CD4-positive, alpha-beta T cell treated with Interleukin-17A for 1 hour (primary cell): ENCODE measurements at places on chromosomes 7 and 10.

DNA sequence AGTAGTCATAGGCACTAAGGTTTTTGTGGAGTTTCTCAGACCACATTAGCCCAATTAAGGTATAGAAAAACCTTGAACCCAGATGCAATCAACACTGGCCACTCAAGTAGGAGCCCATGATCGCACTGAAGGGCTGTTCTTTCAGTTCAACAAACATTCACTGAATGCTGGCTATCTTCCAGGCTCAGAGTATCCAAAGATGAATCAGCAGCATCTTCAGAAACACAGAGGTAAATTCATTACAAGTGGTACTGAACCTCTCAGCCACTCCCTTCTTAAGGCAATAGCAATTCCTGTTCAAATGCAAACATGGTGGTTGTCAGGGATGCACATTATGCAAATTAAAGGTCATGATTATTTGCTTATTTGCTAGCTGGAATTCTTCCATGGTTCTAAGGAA lies 17.1 kb downstream of the KCNK18 start:
- no peak for DNase-seq

DNA sequence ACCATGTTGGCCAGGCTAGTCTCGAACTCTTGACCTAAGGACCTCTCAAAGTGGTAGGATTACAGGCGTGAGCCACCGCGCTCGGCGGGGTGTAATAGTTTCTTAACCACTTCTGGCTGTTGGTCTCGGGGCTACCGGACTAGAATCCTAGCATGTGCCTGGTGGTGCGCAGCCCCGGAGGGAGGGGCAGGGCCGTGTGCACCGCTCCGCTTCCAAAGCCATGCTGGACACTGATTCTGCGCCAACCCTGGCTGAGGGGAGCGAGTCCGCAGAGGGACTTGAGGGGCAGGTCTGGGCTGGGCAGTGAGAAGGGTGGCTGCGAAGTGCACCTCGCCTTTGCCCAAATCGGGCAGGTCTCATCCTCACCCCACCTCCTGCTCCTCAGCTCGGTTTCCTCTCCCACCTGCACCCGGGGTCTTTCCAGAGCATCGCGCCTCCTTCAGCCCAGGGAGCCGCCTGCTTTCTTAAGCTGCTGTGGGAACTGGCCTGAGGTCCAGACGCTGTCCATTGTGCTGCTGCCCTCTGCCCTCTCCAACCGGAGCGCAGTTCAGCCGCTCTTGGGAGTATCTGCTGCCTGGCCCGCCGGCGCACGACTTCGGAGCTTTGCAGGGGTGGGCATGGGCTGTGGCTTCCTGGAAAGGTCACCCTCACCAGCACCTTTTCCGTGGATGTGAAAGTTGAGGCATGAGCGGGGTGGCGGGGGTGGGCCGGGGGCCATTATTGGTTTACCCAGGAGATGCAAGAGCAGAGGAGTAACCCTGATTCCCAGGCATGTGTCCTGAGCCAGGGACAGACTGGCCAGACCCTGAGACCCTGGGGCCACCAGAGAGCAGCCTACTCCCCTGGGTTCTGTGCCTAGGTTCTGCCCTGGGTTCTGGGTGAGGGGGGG lies 422.6 kb upstream of the NUPR2 start:
- DNase-seq: no peak

DNA sequence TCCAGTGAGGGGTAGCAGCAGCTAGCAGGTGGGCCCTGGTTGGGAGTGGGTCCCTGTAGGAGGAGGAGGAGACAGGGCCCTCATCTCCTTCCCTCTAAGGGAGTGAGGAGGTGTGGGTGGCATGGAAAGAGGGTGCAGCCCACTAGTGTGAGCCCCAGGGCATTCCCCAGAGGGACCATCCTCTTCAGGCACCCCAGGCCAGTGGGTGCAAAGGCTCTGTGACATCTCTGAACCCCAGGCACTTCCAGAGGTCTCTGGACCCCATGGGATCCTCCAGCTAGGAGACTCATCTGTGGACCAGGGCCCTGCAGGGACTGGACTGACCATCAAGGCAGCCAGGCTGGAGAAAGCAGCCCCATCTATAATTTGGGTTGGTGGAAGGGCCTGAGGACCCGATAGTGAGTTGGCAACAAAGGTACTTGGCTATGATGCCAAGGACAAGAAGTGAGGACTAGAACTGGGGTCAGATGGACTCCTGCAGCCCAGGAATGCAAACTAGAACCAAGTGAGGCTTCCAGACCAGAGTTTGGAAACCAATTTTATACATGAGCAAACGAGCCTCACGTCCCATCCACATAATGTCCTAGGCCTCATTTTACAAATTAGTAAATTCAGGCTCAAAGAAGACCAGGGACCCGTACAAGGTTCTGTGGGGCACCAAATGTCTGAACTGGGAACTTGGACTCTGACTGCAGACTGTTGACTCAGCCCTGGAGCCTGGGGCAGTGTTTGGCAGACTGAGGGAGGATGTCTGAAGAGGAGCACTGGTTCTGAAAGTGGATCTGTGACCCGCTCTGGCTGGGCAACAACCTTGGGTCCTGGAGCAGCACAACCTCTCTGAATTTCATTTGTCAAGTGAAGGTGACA lies 1.4 kb upstream of the VSTM4 start:
- no peak for DNase-seq

DNA sequence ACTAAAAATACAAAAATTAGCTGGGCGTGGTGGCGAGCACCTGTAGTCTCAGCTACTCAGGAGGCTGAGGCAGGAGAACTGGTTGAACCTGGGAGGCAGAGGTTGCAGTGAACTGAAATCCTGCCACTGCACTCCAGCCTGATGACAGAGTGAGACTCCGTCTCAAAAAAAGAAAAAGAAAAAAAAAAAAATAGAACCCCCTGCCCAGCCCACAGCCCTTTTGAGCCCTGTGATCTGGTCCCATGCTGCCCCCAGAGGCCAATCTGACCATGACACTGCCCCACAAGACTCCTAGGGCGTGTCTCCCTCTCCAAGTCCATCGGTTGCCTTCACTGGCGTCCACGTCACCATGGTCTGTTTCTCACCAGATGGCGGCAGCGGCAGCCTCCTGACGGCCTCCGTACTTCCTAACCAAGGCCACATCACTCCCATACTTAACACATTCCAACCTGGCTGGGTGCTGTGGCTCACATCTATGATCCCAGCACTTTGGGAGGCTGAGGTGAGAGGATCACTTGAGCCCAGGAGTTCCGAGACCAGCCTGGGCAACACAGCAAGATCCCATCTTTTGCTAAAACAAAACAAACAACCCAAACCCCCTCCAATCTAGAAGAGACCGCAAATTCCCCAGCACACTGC lies 18.0 kb downstream of the STX1A start:
- peak; percentile 28 for DNase-seq

GRCh38 chr10:126243306-126243705 lies 145.0 kb downstream of the ADAM12 start:
- DNase-seq: no peak

DNA sequence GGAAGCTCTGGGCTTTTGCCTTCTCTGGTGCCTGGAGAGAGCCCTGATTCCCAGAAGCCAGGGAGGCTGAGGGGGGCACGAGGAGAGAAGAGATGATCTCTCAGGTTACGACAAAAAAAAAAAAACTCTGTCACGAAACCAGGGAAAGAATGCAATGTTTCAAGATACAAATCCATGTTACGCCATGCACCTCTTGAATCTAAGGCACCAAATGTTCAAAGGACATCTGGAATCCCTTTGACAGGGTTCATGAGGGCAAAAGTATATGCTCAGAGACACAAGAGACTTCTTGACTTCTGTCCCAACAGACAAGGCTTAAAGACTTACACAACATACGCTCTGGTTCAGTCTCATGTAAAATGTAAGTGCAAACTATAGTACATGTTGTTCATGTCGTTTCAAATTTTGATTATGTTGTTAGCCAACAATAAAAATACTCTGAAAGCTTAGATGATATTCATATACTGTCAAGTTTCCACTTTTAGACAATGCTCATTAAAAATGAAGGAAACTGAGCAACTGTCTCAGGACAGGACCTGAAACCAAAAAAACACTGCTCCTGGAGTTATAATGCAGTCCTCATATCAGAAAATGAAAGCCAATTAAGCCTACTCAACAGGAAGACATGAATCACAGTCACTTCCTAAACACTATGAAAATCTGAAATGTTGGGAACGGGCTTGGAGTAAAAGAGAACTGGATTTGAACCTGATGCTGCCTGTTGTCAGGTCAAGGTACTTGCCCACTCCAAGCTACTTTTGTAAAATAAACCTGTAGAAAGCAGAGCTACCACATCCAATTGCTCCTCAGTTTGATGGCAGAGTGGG lies 72.3 kb downstream of the CHCHD3 start:
- no peak for DNase-seq

DNA sequence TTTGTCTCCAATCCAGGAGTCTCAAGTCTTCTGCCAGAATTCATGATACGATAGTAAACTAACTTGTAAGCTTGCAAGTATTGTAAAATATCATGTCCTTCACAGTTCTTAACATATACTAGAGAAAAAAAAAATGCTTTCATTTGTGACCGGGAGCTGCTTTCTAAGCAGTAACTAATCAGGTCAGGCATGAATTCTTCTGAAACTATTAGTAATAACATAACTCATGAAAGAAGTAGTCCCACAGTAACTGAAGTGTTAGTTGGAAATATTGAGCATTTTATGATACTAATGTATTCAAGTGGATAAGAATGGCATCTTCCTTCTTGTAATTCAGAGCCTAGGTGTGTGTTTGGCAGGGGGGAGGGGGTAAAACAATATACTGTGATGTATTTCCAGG lies 665.6 kb downstream of the DNAJB9 start:
- DNase-seq: no peak

- no peak for DNase-seq
Observed at GRCh38 chr7:33778195-33778594, 127.1 kb upstream of the BMPER start.

DNA sequence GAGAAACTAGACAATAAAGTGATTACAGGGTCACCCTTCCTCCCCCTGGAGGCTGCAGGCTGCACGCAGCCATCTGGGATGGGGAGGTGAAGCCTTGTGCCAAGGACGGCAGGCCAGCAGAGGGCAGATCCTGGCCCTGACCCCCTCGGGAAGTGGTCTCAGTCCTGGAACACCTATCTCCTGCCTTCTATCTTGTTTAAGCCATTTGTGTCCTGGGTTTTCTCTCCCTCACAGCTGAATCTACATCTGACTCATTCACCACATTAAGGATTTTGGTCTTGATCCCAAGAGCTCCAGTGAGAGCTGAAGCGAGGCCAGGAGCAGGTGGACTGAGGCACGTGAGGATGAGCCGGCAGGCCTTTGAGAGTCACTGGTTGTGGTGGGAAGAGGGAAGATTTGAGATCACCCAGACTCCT lies 16.4 kb upstream of the PARP12 start:
- no peak for DNase-seq

GRCh38 chr10:2541176-2541575 lies 526.2 kb upstream of the PFKP start:
- DNase-seq: no peak

DNA sequence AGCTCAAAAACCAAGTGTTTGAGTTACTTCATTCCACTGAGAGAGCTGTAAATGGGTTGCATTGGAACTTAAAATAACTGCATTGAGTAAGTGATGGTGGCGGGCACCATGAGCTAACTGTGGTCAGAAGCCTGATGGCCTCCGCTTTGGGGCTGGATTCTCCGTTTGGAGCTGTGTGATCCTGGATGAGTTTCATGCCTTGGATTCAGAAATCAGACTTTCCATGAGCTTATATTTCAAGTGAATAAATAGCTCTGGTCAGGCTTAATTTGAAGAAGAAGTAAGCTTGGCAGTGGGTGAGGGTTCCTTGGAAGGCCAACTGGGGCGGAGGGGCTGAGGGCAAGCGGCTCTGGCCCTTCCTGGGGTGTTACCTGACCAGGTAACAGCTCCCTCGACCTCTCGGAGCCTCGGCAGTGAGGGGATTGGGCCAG lies 5.6 kb downstream of the HTRA1 start:
- no peak for DNase-seq

DNA sequence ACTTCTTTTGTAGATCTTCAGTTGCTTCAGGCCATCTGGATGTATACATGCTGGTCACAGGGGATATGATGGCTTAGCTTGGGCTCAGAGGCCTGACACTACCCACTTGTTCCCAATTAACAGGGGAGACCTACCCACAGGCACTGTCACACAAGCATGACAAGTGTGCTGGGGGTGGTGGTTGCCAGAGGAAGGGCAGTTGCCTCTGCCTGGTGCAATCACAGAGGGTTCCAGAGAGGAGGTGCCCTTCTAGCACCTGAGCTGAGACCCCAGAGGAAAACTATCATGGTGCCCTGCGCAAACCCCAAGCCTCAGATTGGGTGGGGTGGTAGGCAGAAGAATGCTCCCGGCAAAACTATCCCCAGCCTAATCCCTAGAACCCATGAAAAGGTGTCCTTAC lies 65.6 kb upstream of the NANOS1 start:
- no peak for DNase-seq

GRCh38 chr7:35691827-35692307 lies 3.1 kb downstream of the HERPUD2 start:
- DNase-seq: peak; percentile 64

DNA sequence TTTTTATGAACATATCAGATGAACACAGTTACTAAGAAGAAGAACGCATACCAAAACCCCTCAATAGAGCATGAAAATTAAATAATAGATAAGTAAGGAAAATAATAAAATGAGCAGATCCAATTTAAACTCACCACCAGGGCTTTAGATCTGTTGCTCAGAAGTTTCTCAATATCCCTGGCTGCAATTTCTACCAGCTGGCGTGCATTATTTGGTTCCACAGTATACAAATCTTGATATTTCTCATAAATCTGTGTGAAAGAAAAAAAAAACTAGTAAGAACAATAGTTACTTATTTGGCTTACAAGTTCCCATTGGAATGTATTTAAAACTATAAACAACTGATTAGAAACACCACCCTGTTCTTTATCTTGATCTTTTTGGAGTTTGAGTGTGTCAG lies 108.6 kb downstream of the CACNA2D1 start:
- DNase-seq: no peak

DNA sequence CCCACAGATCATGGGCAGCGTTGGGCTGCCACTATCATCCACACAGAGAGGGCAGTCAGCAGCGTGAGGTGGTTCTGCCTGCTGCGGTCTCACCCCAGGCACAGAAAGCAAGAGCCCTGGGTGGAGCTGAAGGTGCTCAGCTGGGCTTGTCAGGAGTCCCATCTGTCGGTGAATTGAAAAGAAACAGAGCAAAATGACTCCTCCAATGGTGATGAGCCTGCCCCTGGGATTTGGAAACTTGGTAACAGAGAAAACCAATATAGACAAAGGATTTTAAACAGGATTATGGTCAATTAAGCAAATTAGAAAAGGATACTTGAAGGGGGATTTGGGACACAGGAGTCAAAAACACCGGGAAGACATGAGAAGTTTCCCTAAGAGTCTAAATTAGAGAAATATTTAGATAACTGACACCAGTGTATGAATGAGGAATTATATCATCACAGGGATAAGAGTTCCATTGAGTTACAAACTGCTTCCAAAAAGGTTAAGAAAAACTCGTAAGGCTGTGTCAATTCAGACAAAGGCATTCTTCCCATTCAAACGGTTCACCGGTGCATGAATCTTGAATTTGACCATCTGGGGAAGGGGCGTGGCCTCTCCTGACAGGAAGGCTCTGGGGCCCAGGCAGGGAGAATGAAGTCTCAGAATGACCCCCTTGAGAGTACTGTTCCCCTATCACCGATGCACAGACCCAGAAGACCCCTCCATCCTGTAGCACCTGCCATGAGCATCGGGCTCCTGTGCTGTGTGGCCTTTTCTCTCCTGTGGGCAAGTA lies 70.0 kb upstream of the PRSS58 start:
- DNase-seq: no peak

GRCh38 chr10:89981891-89982290 lies 280.5 kb downstream of the KIF20B start:
- no peak for DNase-seq
